SJSA1 (cell line): ENCODE measurements at places on chromosomes 5 and 9. TPM values are rescaled to one million over a fixed set of nuclear protein-coding genes. Genes with fewer than 3 reads are reported as not detected.

The PHYHD1 gene
- total RNA-seq, result not detected in 2 replicates

- H3K4me3 ChIP-seq, result no peak overlapping the region
- peaks cover 5% of the 10 kb centered on the region for H3K4me1 ChIP-seq
- H3K36me3 ChIP-seq, result no peaks in the 10 kb centered on the region
- H3K27me3 ChIP-seq, result peaks cover 94% of the 10 kb centered on the region
- DNase-seq, result no peak
These were observed 3.8 kb downstream of the BARHL1 start for GRCh38 chr9:132585954-132586829.

GRCh38 chr9:110214586-110215355 is 6.8 kb upstream of the C9orf152 start:
- H3K4me3 ChIP-seq, result no peak overlapping the region
- no peak overlapping the region for H3K27ac ChIP-seq
- no peak for DNase-seq
- no peaks in the 10 kb centered on the region for H3K4me1 ChIP-seq
- H3K36me3 ChIP-seq, result no peaks in the 10 kb centered on the region

DNA sequence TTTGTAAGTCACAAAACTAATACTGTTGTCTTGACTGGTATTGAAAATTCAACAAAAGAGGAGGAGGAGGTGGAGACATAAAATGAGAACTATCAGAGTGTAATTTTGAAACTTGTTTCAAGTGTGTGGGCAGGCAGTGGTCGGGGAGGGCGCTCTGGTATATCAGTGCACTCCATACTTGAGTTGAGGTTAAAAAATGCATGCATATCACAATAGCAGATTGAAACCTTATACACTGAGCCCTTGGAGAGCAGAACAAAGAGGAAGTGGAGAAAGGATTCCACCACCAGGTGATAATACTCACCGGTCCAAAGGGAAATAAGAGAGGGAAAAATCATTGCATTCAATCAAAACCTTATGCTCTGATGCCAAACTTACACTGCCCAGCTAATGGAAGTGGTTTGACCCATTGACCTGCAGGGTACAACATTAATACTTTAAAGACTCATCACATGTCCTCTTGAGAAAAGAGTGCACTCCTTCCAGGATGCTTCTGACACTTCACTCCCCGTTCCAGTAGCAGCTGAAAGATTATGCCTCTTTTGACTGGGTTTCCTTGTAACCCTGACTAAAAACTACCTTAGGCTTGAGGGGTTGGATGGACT is 79.5 kb upstream of the FAM169A start:
- H3K4me1 ChIP-seq, result peaks cover 32% of the 10 kb centered on the region
- no peaks in the 10 kb centered on the region for H3K27me3 ChIP-seq
- DNase-seq, result no peak
- no peak overlapping the region for H3K4me3 ChIP-seq
- H3K36me3 ChIP-seq, result no peaks in the 10 kb centered on the region
- no peak overlapping the region for H3K27ac ChIP-seq

DNA sequence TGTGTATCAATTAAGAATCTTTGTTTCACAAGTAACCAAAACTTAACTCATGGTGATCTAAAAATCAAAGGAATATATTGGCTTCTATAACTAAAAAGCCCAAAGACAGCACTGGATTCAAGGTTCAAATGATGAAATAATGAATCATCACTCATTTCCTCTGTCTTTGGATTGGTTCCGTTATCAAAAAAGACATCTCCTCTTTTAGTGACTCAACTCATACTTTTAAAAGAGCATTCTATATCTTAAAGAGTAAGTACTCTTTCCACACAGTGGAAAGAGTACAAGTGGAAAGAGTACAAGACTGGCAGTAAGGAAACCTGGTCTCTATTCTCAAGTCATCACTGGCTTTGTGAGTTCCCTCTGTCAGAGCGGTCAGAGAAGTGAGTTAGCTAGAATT is 141.4 kb upstream of the NMUR2 start:
- H3K4me3 ChIP-seq, result no peak overlapping the region
- H3K27ac ChIP-seq, result no peak overlapping the region
- H3K4me1 ChIP-seq, result no peaks in the 10 kb centered on the region
- no peaks in the 10 kb centered on the region for H3K36me3 ChIP-seq
- no peaks in the 10 kb centered on the region for H3K27me3 ChIP-seq
- no peak for DNase-seq

DNA sequence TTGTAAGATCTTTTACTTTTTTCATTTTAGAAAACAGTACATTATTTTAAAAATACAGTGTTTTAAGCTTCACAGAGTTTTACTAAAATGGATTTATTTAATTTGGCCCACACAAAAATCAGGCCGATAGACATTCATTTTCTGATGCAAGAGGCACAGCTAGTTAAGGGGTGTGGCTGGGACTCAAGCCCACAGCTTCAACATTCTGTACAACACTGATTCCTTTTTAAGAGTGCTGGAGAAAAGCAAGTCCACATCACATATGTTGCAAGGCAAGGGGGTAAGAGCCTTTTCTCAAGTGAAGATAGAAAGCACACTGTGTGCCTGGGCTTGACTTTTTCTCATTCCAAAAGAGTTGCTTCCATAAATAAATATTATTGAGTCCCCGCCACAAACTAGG is 195.9 kb downstream of the RFK start:
- H3K36me3 ChIP-seq, result no peaks in the 10 kb centered on the region
- no peaks in the 10 kb centered on the region for H3K27me3 ChIP-seq
- H3K27ac ChIP-seq, result no peak overlapping the region
- H3K4me1 ChIP-seq, result no peaks in the 10 kb centered on the region
